ENCODE measurements at places on chromosomes 1 and 21.
A peak's percentile ranks its signal among the peaks of the same experiment; 100 is the strongest.

GRCh38 chr1:217049081-217049480 is 325.9 kb upstream of the ESRRG start:
- DNase-seq = no peak

DNA sequence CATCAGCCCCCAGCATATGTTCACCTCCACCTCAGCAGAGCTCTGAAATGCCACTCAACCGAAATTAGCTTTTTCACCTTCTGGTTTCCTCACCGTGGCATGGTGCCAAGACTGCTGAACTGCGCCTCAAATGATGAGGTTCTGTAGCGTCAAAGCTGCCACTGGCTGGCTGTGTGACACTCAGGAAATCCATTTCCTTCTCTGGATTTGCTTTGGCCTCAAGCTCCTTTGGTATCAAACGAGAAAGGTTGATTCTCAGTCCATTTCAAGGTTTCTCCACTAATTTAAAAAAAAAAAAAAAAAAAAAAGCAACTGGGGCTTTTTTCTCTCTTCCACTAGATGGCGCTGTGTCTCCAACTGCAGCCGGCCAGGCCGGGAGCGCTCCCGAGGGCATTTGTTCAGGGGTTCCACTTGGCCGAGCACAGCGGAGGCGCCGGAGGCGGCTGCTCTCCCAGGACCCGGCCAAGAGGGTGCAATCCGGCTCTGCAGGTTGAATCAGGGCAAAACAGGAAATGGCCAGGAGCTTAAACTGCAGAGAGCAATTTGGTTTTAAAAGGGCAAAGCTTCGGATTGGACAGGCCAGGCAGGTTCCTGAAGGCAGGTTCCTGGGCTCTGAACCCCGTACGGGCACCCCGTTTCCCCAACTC is 26.5 kb upstream of the PLA2G2C start:
- peak; percentile 60 for DNase-seq

GRCh38 chr21:43741423-43742096 is 22.6 kb downstream of the PDXK start:
- DNase-seq = no peak

DNA sequence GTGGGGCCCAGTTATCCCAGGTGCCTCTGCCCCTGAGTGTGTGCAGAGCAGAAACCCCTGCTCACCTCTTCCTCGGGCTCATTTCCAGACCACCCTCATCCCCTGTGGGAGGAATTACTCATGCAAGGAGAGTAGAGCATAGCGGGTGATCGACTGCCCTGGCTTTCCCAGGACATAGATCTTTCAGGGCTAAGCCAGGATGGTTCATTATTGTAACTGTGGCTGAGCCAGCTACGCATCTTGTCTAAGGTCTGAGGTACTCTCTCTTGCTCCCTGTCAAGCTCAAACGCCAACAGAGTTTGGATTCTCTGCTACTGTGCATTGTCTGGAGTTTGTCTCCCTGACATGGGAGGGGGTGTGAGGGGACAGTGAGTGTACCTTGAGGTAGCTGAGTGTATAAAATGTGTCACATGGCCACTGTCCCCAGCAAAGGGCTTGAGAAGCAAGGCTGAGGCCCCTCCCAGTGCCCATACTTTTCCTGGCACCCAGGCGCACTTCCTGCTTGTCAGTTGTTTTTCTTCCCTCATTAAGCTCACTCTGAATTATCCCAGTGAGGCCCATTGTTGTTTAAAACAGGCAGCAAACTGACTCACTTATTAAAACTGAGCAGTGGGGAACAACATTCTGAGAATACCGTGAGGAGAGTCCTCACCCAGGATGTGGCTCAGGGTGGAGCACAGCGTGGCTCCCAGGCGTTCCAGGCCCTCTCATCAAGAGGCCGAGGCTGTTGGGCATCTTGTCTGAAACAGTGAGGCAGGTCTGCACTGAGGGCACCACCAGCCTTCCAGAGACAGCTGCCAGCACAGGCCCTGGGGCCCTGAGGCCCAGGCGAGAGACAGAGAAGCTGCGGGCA is 92.9 kb downstream of the LAMC2 start:
- peak; percentile 70 for DNase-seq

DNA sequence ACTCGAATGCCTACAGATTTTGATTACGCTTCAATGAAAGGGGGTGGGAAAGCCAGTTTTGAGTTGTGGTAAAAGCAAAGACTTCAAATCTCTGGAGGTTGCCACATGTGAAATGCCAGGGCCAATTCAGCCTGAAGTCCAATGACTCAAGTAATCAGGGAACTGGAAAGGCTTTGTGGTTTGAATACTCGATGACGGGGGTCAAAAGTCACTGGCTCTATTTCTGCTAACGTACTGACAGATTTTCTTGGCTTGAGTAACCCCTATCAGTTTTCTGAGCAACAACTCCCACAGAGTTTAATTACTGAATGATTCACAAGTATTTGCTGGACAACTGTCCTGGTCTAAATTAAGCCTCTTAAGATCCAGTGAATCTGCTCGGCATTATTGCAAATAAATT is 152.2 kb downstream of the SIPA1L2 start:
- peak; percentile 82 for DNase-seq

GRCh38 chr1:183632964-183633363 is 2.6 kb downstream of the ARPC5 start:
- no peak for DNase-seq

Data from H4 (cell line).